ENCODE measurements at places on chromosomes 12 and 14.
A peak's percentile ranks its signal among the peaks of the same experiment; 100 is the strongest.

- no peak for DNase-seq
Observed at GRCh38 chr14:59823179-59823578, 47.4 kb downstream of the RTN1 start.

DNA sequence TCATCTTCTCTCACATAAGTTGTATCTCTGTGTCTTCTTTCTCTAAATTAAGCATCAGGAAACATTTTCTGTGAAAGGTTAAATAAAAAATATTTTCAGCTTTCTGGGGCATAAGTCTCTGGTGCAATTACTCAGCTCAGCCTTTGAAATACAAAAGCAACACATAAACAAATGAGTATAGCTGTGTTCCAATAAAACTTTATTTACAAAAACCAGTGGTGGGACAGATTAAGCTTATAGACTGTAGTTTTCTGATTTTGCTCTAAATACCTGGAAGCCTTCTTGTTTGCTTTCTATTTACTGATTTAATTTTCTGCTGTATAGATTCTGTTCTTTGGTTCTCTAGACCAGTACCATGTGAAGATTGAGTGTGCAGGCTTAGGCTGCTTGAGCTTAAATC is 655.1 kb downstream of the VRK1 start:
- DNase-seq: no peak

GRCh38 chr14:100559455-100559854 is 27.8 kb downstream of the BEGAIN start:
- DNase-seq: no peak

DNA sequence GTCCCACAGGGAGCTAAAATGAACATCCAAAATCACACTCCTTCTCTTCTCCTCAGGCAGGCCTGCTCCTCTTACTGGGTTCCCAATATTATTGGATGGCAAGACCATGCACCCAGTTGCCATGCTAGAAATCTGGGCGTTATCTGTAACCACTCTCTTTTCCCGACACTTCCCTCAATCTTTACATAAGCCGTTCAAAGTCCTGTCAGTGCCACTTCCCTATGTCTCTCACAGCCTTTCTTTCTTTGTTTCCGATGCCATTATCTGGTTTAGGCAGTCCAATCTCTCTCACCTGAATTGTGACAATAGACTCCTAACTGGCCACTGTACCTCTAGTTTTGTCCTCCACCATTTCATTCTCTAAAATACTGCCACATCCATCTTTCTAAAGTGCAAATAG is 24.1 kb downstream of the SNRPF start:
- DNase-seq: no peak

DNA sequence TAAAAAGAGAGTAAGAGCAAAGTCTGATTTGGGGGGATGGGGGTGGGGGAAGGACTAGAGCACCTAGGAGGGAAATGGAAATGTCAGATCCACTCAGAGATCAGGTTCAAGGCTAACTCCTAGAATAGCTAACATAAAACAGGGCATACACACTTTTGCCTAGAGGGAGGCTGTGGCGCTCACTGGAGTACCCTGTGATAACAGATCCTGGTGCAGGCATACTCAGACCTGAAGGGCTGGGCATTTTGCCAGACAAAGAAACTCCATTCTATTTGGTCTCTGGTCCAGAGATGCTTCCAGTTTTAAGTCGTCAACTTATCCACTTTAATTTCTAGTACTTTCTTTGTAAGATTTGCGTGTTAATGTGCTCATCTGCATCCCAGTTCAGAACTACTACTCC is 5.8 kb downstream of the CTDSP2 start:
- no peak for DNase-seq

DNA sequence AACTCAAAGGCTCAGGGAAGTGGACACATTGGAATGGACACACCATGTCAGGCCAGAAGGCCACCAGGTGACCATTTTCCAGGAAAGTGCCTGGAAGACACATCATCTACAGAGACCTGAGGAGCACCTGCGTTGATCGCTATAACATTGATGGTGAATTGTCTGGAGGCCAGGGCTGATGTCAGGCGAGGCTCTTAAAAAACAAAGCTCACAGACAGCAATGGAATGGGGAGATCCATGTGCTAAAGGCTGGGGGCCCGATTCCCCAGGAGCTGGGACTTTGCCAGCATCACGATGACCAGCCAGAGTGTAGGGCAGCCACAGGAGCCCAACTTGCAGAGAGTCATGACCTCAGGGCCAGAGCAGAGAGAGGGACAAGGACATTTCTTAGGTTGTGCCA is 30.3 kb downstream of the DIO3 start:
- no peak for DNase-seq

DNA sequence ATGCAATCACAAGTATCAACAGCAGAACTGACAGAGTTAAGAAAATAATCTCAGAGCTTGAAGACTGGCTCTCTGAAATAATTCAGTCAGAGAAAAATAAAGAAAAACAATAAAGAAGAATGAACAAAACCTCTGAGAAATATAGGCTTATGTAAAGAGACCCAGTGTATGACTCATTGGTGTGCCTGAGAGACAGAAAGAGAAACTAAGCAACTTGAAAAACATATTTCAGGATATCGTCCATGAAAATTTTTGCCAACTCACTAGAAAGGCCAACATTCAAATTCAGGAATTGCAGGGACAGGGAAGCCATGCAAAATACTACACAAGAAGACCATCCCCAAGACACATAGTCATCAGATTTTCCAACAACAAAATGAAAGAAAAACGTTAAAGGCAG is 56.2 kb downstream of the APOBEC1 start:
- no peak for DNase-seq

DNA sequence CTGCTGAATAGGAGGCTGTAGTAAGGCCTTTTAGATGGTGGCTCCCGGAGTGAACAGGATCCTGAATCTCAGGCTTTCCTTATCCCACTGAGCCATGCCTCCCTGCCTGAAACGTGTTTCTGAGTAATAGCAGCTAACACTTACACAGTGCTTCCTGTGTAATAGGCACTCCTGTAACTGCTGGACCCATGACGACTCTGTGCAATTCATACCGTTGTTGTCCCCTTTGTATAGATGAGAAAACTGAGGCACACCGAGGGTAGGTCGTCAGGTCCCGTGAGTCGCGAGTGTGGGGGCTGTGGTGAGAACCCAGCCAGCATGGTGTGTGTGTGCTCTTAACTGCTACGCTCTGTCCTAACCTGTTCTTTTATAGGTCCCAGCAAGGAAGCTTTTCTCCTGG is 193.6 kb downstream of the CACNA1C start:
- no peak for DNase-seq

DNA sequence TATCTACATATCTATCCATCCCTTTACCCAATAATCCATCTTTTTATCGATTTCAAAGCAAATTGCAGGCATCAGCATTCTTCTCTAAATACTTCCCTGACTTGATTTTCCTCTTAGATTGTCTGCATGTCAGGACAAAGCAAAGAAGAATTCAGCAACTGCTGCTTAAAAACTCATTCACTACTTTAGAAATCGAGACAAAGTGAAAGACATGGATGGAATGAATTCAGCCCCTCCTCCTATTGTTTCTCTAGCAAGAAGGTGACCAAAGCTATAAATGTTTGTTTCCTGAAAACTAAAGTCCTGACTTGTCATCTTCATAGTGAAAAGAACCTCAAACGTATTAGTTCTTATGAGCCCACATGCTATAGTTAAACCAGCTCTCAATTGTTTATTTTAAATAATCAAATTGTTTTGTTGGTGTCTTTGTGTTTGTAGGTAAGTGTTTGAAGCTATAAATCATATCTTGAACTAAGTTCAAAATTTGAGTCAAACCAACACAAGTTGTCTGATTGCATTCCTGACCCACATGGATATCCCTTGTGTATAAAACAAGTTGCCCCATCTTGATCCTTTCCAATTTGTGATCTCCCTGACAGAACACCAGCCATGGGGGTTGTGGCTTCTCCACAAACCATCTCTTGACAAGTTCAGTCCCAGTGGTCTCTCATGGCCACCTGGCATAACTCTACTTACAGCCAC is 58.6 kb upstream of the ARHGAP5 start:
- no peak for DNase-seq

DNA sequence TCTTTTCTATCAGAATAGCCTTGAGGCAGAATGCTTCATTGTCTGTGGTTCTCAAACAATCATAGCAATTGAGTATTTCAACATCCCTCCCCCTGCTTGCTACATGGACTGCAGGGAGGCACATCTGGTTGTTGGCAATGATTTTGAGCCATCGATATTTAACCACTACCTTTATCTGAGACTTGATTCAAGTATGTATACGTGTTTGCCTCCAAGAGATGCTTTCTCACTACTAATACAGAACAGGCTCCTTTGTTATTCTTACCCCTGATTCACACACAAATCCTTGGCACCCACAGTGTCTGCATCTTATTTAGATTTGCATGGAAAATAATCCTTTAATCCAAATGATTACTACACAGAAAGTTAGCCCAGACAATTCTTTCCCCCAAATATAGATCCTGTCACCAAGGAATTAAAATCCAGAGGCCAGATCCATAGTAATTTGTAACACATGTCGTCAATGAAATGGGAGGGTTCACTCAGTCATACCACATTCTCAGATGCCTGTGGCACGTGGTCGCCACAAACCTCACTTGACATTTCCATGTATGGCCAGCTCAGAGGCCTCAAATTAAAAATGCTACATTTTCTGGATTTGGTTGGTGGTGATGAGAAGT is 199.3 kb downstream of the ITPR2 start:
- no peak for DNase-seq

GRCh38 chr12:68784015-68784414 is 24.0 kb upstream of the MDM2 start:
- no peak for DNase-seq

DNA sequence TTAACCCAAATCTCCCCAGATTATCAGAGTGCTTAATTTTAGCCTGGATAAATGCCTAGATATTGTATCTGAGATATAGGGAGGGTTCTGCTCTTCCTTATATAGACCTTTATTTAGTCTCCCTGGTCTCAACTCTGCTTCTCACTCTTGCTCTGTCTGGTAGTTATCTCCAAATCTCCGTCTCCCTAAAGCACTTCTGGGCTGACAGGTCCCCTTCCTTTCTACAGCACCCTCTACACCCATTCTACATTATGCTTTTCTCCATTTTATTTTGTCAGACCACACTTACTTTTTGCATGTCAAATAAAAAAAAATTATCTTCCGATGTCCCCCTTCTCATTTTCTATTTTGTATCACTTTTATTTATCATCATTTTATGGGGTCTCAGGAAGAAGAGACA is 2.0 kb upstream of the ERC1 start:
- DNase-seq: no peak

DNA sequence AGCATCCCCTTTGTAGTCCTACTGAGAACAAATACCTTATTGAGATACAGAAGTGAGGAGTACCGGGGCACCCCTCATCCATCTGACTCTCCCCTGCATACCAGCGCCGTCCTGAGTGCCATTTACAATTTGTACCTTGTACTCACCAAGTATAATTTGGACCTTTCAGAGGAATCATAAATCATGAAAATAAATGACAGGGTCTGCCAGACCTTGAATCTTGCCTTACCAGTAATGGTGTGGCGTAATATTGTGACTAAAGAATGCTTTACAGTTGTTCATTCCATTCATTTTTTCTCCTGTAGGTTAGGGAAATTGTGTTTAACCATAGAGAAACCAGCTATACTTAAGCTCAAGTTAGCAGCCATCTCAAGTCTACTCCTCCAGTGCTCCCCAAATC is 243.7 kb upstream of the RGS6 start:
- DNase-seq: no peak

DNA sequence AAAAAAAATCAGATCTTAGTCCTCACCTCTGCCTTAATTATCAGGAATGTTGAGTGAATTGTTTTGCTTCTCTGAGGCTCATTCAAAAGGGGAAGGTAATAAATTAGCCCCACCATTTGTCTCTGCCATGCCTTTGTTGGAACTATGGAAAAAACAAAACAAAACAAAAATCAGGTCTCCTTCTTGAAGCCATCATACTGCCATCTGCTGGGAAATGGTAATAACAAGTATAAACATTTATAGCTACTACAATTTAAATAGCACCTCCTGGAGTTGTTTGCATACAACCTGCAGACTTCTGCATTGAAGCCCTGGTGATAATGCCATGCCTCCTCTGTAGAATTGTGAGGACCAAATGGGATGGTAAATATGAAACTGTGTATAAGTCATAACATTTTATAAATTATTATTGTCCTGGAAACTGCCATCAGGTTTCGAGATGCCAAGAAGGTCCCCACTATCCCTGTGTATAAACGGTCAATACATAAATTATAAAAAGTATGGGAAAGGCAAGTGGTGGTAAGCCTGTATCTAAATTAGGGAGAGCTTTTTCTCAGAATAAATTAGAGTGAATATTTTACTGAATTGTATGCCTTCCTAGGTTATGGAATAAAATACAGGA is 87.2 kb upstream of the FGD4 start:
- peak; percentile 56 for DNase-seq

GRCh38 chr12:105831372-105831771 is 307.4 kb downstream of the NUAK1 start:
- DNase-seq: no peak

Measured in NCI-H748 treated with DMSO at 0.1 percent for 48 hours (cell line).